HepG2 (cell line): ENCODE measurements at places on chromosomes 2 and 18.

- DNase-seq = no peak
Observed at GRCh38 chr18:79720359-79720733, 40.7 kb downstream of the CTDP1 start.

- no peak for DNase-seq
Observed at GRCh38 chr18:35991696-35992095, 19.2 kb downstream of the RMP24 start.

GRCh38 chr18:12768625-12769024 is 65.8 kb downstream of the PSMG2 start:
- no peak for DNase-seq

DNA sequence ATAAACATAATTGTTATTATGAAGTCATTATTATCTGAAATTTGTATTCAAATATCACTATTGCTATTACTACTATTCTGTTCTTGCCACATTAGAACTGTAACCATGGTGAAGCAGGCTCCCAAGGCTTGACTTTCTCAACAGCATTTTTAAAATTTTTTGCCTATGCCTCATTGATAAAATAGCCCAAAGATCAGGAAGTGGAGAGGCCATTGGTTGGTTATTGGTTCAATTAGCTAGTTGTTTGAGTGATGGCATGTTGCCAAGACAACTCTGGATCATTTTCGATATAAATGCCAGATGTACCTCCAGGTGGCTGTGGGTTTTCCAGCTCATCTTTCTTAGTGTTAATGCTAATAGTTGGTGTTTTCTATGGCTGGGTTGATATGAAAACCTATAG is 513.5 kb downstream of the TRIB2 start:
- DNase-seq = no peak

- DNase-seq = no peak
Observed at GRCh38 chr2:122905431-122905830, 1119.7 kb upstream of the CNTNAP5 start.

DNA sequence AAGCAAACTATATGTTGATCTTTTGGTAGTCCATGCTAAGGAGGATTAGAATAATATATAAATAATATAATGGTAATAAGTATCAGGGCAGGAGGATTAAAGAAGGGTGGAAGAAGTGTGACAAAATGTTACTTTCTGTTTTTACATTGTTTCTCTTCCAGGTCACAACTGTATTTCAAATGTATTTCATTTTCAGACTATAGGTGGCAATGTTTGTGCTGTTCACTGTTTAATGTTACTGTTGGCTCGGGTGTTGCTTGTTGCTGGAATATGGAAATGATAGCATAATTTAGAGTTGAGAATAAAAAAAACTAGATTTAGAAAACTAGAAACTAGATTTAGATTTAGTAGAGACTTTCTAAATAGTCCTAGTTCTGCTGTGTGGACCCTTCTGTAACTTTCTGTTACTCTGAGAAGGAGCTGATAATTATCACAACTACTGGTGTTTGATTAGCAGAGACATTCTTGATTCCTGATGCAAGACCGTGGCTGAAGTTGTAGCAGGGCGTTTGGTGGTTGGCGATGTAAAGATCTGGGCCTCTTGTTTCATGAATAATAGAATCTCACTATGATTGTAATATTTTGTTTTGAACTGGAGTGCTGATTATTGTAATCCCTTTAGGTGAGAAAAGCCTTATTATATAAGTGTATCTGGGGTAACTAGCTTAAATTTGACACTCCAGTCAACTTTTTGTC is 7.9 kb downstream of the NEDD4L start:
- DNase-seq = no peak

DNA sequence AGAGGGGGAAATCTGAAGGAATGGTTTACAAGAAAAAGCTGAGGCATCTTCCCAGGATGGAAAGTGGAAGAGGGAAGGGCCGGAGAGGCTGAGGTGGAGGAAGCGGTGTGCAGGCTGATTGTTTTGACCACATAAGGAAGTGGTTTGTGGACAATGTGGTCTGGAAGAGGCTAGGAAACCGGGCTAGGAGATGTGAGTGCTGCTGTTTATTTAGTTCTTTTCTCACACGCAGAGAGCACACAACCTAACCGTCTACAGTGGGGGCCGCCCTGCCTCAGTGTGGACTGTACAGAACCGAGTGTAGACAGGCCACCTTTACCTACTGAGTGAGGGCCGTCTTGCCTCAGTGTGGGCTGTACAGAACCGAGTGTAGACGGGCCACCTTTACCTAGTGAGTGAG is 251.7 kb upstream of the PXDN start:
- no peak for DNase-seq

DNA sequence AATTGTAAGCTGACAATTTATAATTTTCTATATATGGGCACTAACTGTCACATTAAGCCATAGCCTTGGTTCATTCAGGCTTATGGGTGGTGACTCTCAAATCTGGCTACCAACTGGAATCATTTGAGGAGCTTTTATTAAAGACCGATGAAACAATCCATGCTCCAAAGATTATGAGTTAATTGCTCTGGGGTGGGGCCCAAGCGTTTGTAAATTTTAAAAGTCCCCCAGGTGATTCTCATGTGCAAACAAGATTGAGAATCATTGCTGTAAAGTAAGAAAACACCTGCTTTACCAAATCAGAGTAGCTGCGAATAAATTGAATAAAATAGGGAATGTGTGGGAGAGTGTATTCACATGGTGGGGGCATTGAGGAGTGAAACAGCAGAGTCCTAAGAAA is 76.1 kb upstream of the RAB27B start:
- no peak for DNase-seq

GRCh38 chr2:53512071-53512826 is 255.4 kb upstream of the CHAC2 start:
- no peak for DNase-seq

GRCh38 chr2:109128616-109129355 is at the start of gene SH3RF3:
Gene SH3RF3 (plus strand): TSS chr2:109129205.
- DNase-seq = no peak

- DNase-seq = no peak
Observed at GRCh38 chr2:138818556-138818955, 38.4 kb upstream of the NXPH2 start.

- DNase-seq = no peak
Observed at GRCh38 chr2:223460774-223461211, 141.4 kb downstream of the SCG2 start.

DNA sequence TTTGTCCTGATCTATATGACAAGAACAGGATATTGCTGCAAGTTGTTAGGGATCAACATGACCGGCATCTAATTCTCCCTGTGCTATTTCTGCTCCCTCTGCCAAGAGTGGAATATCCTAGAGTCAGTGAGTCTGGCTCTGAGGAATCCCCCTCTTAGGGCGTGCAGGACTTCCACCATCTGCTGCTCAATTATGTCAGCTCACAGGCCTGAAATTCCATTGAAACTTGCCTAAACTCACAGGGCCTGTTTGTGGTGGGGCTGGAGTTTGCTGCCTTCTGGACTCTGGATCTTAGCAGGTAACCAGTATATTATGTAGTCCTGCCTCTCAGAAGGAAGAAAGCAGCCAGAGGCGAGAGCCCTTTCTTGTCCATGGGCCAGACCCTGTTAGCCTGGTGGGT is 323.0 kb downstream of the TSN start:
- no peak for DNase-seq

DNA sequence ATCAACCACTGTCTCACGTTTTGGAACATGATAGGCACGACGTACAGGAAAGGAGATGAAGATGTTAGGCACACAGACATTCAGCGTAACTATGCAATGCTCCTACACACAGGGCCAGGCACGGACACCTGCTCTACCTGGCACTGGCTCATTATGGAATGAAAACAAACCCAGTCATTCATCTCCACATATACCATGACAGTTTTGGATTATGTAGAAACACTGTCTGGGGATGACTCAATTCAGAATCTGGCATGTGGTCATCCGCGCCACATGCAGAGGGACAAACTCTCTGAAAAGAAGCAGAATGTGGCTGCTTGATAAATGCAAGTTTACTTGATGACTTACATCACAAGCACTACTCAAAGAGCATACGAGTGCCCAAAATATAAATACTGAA is 29.5 kb upstream of the NFU1 start:
- no peak for DNase-seq

- no peak for DNase-seq
Observed at GRCh38 chr2:84854850-84855249, 26.0 kb downstream of the TRABD2A start.

DNA sequence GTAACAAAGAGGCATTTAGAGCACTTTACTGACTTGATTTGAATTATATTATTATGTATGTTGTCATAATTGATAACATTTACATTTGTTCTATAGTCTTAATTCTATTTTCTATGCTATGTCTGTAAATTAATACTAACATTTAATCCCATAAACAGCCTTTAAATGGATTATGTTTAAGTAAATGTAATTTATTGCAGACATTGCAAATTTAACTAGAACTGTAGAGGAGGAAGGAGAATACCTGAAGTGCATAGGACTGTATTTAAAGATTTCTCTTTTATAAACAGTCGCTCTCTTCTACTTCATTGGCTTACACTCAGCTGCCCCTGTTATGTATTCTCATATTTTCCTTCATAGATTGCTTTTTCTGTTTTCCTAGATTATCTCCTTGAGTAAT is 92.4 kb downstream of the SPAG16 start:
- no peak for DNase-seq

- no peak for DNase-seq
Observed at GRCh38 chr2:24080701-24081100, 3.9 kb downstream of the TP53I3 start.

GRCh38 chr18:39406941-39407340 is 1841.3 kb upstream of the CELF4 start:
- peak; percentile 16 for DNase-seq

GRCh38 chr18:33821503-33821902 is 243.5 kb downstream of the ASXL3 start:
- no peak for DNase-seq

- no peak for DNase-seq
Observed at GRCh38 chr18:13735681-13736080, 9.2 kb downstream of the RNMT start.

DNA sequence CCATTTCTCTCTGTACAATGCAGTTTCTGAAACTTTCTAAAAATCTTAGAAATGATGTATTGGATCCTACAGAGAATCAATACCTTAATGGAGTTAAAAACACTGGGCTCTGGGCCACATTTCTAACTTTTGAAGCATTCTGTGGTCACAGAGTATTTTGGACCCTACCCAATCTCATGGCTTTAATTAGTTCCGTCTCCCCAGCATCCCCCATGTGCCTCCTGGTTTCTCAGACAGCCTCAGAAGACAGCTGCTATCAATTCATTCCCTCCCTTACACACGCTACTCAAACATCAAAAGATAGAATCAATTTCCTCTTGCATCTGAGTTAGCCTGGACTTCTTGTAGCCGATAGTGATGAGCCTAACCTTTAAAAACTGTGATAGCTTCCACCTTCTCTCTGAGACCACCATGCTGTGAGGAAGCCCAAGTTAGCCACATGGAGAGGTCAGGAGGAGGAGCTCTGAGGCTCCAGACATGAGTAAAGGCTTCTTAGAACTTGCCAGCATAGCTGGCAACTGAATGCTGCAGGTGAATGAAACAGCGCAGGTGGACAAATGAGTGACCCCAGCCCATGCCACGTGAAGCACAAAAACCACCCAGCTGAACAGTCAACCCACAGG is 10.4 kb downstream of the ADCY3 start:
- no peak for DNase-seq
